Calu3 (cell line): ENCODE measurements at places on chromosomes 7 and 10.

DNA sequence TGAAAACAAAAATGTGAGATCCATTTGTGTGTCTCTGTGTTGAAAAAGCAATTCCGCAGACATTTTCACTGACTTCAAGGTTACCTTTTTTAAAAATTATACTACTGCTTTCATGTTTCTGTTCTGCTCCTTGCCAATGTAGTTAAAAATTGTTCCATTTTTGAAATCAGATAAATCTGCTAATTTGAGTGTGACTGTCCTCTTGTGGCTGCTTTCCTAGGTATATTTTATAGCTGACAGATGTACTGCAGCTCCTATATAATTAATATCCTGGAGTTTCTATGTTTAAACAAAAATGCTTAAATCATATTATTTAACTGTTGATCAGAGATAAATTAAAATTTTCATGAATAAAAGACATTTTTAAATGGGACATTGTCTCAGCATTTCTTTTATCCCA lies 177.6 kb upstream of the LRRTM3 start:
- DNase-seq = no peak
- H3K27ac ChIP-seq = peak overlapping the region; percentile 34
- no peaks in the 10 kb centered on the region for H3K27me3 ChIP-seq
- no peaks in the 10 kb centered on the region for H3K36me3 ChIP-seq

GRCh38 chr7:39451901-39452300 lies 114.3 kb upstream of the YAE1 start:
- H3K4me1 ChIP-seq = no peaks in the 10 kb centered on the region
- no peaks in the 10 kb centered on the region for H3K36me3 ChIP-seq
- no peak overlapping the region for H3K27ac ChIP-seq
- H3K27me3 ChIP-seq = peaks cover 18% of the 10 kb centered on the region
- no peak overlapping the region for H3K4me3 ChIP-seq

DNA sequence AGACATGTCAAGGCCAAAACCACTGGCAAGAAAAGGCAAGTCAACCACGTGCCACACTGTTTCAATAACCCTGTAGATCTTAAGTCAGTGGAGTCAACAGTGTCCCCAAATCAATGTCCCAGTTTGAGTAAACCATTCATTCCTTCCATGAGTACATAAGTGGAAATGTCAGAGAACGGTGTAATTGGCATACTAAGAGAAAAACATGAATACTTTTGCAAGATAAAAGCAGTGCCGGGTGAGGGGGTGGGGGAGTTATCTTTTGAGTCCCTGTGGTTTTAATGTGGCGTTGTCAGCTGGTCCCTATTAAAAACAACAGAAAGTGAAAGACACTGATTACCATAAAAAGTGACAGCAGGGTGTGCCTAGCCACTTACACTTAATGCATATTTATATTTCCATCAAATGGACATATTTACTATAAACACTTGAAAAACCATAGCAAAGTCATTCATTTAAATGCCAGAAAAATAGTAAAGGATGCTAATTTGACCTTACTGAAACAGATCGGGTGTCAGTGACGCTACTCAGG lies 37.8 kb downstream of the RSU1 start:
- no peak for DNase-seq
- peaks cover 8% of the 10 kb centered on the region for H3K4me1 ChIP-seq
- H3K36me3 ChIP-seq = no peaks in the 10 kb centered on the region
- H3K27ac ChIP-seq = no peak overlapping the region
- no peak overlapping the region for H3K4me3 ChIP-seq

- no peak overlapping the region for H3K4me3 ChIP-seq
- H3K4me1 ChIP-seq = no peaks in the 10 kb centered on the region
- H3K36me3 ChIP-seq = no peaks in the 10 kb centered on the region
- no peak overlapping the region for H3K27ac ChIP-seq
These were observed 85.9 kb upstream of the LEP start for GRCh38 chr7:128155100-128155740.

DNA sequence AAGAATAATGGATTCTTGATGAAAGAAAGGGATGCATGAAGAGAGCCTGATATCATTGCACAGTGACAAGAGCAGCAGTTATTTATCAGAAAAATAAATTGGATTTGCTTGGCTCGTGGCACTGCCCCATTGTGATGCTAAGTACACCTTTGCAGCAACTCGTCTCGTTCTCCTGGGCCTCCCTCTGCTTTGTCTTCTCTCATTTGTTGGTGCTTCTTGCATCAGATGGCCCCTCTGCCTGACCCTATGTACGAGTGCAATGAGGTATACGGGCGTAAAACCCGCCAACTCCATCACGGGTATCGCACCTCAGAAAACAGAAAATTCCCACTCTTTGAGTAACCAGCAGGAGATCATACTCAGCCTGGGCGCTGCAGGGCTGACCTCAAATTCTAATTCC lies 107.2 kb upstream of the C10orf90 start:
- H3K4me1 ChIP-seq = no peaks in the 10 kb centered on the region
- no peak overlapping the region for H3K27ac ChIP-seq

DNA sequence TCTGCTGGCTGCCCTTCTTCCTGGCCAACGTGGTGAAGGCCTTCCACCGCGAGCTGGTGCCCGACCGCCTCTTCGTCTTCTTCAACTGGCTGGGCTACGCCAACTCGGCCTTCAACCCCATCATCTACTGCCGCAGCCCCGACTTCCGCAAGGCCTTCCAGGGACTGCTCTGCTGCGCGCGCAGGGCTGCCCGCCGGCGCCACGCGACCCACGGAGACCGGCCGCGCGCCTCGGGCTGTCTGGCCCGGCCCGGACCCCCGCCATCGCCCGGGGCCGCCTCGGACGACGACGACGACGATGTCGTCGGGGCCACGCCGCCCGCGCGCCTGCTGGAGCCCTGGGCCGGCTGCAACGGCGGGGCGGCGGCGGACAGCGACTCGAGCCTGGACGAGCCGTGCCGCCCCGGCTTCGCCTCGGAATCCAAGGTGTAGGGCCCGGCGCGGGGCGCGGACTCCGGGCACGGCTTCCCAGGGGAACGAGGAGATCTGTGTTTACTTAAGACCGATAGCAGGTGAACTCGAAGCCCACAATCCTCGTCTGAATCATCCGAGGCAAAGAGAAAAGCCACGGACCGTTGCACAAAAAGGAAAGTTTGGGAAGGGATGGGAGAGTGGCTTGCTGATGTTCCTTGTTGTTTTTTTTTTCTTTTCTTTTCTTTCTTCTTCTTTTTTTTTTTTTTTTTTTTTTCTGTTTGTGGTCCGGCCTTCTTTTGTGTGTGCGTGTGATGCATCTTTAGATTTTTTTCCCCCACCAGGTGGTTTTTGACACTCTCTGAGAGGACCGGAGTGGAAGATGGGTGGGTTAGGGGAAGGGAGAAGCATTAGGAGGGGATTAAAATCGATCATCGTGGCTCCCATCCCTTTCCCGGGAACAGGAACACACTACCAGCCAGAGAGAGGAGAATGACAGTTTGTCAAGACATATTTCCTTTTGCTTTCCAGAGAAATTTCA lies 1.7 kb downstream of the ADRB1 start:
- no peak overlapping the region for H3K27ac ChIP-seq
- peaks cover 16% of the 10 kb centered on the region for H3K4me1 ChIP-seq
- H3K4me3 ChIP-seq = peak overlapping the region; percentile 85
- DNase-seq = peak; percentile 26
- peaks cover 10% of the 10 kb centered on the region for H3K36me3 ChIP-seq

DNA sequence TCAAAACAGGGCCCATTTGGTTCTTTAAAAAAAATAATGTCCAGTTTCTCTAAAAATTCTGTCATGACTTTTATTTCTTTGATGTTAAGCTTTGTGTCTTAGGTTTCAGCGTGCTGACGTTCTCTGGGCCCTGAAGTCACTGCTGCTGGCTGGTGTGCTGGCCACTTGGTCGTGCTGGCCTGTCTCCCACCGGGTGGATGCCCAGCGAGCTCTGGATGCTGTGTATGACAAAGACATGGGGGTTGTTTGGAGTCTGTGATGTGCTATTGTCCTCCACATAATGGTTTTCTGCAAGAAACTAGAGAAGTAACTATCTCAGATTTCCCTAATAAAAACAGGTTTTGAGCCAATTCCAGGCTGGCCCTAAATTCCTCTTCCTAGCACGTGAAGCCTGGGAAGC lies 9.5 kb upstream of the IDI2 start:
- no peak overlapping the region for H3K27ac ChIP-seq
- no peaks in the 10 kb centered on the region for H3K27me3 ChIP-seq
- no peak overlapping the region for H3K4me3 ChIP-seq

DNA sequence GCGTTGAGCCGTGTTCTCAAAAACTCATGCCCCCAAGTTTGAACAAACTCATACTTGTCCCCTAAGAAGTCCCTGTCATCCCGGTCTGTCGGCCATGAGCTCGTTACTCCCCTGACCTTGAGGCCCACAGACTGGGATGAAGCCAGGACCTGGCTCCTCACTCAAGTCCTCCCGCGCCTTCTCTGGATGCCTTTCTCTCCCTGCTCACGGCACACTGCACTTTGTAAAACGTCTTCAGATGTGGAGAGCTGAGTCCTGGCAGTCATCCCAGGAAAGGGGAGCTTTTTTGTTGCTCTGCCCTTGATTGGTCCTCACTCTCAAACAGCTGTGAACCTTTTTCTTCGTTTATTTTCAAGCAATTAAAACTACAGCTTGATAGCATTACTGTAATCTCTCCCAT lies 110.8 kb downstream of the JAZF1 start:
- no peak overlapping the region for H3K4me3 ChIP-seq
- DNase-seq = no peak
- H3K4me1 ChIP-seq = peaks cover 23% of the 10 kb centered on the region

- H3K36me3 ChIP-seq = peaks cover 13% of the 10 kb centered on the region
- no peak overlapping the region for H3K4me3 ChIP-seq
- peaks cover 19% of the 10 kb centered on the region for H3K4me1 ChIP-seq
- peaks cover 50% of the 10 kb centered on the region for H3K27me3 ChIP-seq
- DNase-seq = no peak
These were observed 54.8 kb upstream of the IFRD1 start for GRCh38 chr7:112395411-112395810.
